ENCODE measurements at places on chromosomes 7 and 10.

- DNase-seq, result no peak
These were observed 30.1 kb downstream of the BTBD16 start for GRCh38 chr10:122301055-122301810.

- no peak for DNase-seq
These were observed 23.6 kb downstream of the PANK1 start for GRCh38 chr10:89621438-89621837.

DNA sequence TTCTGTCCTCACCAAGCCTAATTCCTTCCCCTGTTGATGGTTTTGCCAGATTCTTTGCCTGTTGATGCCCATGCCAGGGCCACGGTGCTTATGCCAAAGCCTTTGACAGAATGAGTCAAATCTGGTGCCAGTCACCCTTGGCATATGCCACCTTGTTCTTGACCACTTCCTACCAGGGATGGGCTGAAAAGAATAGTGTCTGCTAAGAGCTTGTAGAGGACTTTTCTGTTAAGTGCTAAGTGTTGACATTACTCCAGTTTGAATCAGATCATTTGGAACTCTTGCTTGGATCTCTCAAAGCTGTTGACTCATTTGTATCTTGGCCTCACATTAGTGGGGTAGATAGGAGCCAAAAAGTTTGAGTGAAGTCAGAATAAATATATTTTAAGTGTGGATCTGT lies 661.2 kb downstream of the AUTS2 start:
- DNase-seq, result no peak

DNA sequence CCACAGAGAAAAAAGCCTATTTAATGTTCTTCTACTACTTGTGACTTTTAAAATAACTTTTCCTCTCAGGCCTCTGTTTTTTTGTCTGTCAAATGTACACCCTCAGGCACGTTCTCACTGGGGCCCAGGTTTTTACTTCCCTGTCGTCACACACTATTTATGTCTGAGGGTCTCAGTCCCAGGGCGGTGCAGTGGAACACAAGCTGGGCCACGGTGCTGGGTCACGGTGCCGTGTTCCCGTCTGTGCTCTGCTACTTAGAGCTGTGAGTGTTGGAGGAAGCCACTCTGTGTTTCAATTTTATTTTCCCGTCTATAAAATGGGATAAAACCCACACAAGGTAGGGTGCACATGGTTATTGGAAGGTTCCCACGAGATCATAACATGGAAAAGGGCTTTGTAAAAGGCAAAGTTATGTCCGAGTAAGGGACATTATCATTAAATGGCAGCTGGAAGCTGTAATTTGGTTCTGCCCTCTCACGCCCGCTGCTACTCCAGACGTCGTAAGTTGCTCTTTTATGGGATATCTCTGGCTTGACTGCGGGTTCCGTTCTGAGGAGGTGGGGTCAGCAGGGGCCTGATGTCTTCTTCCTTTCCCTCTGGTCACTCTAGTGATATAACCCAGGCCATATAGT lies 25.2 kb downstream of the ZNF775 start:
- DNase-seq, result no peak

- DNase-seq, result peak; percentile 28
These were observed 51.4 kb upstream of the PFKFB3 start for GRCh38 chr10:6151087-6151977.

- no peak for DNase-seq
These were observed 181.5 kb upstream of the AOAH start for GRCh38 chr7:36905841-36906240.

- DNase-seq, result no peak
These were observed 45.1 kb downstream of the SLC25A40 start for GRCh38 chr7:87831097-87831496.

Data from activated CD4-positive, CD25-positive, alpha-beta regulatory T cell (primary cell).